NCI-H526 (cell line): ENCODE measurements at places on chromosomes 16 and 17.

GRCh38 chr16:25060920-25061319 lies 45.8 kb upstream of the ARHGAP17 start:
- no peak for DNase-seq

DNA sequence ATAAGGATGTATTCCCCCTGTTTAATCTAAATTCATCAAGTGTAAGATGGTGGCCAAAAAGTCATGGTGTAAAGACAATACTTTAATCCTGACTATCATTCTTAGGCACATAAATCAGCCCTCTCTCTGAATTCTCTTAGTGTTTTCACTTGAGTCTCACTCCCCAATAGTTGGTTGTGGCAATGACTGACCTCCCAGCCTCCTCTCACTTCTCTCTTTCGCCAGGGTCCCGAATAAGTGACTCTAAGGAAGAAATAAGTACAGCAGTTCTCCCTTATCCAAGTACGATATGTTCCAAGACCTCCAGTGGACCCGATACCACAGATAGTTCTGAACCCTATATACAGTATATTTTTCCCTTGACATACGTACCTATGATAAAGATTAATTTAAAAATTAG lies 335.3 kb downstream of the MAF start:
- DNase-seq = no peak

- peak; percentile 33 for DNase-seq
Observed at GRCh38 chr16:23274968-23275367, 27.1 kb upstream of the SCNN1B start.

GRCh38 chr17:74637265-74637664 lies 13.7 kb upstream of the CD300E start:
- DNase-seq = no peak

DNA sequence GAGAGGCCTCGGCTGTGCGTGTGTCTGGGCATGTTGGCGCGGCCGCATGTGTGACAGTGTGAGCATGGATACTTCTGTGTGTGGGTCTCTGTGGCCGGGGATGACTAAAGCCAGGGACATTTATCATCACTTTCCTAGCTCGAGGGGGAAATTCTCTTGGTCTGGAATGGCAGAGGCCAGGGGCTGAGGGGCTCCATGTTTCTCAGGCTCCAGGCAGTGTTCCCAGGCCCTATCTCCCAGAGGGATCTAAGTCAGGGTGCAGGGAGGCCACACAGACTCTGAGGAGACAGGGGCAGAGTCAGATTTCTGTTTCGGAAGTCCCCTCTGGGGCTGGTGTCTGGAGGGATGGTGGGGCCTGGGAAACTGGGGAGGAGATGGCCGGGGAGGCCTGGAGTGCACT lies 23.7 kb upstream of the SPNS2 start:
- no peak for DNase-seq

DNA sequence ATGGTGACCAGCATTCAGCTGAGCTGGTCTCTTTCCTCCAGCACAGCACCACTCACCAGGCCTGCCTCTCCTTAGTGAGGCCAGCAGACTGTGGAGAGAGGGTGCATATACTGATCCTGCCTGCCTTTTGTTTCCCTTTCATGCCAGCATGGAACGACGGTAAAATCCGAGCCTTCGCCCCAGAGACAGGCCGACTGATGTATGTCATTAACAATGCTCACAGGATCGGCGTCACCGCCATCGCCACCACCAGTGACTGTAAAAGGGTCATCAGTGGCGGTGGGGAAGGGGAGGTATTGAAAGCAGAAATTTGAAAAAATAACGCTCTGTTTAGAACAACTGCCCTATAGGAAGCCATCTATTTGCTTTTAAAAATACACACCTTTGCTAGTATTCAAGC lies 12.6 kb upstream of the USP43 start:
- no peak for DNase-seq
